ENCODE measurements at places on chromosomes 2 and 18.

DNA sequence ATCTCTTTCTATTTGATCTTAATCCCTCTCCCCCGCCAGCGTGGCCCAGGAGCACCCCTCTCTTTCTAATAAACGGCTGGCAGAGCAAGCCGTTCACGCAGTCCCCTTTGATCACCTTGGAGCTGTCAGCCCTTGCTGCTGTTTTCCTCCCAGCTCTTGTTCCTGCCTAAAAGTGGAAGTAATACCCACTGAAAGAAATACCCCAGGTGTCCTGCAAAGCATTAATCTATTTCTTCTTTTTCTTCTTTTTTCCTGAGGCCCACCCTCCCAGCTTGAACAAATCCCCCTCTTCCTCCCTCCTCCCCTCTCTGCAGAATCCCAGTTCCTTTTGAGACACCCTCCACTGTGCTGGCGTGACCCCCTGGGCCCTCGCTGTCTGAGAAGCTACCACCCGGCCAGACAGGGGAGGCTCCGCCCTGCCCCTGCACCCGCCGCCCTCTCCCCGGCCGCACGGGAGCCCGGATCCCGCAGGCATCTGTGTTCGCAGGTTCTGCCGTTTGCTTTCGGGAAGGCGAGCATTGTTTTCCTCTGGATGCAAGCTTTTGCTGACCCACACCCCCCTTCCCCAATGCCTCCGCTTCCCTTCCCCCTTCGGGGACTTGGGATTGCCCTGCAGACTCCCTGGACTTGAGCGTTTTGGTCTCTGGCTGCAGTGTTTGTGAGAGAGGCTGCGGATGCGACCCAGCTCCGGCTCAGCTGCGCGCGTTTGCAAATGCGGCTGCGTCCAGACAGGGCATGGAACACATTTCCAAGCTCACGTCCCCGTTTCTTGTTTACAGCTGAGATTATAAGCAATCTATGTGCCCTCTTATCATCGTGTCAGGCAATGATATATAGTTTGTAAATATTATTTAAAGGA is 631.5 kb downstream of the NYAP2 start:
- DNase-seq: peak; percentile 82

DNA sequence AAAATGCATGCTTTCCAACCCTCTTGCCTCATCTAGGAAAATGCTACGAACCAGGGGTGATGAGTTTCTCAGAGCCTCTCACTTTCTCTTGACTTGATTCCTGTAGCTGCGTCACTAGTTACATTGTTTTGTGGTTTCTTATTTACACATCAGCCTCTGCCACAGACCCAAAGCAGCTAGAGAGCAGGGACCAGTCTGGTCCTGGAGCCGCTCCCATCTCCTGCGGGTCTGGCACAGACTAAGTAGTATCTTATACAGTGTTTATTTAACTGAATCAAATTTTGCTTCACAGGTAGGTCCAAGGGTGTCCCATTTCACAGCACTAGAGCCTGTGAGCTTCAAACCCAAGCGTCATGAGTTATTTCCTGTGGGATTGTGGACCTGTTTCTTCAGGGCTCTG is 310.5 kb downstream of the MYCN start:
- DNase-seq: no peak

DNA sequence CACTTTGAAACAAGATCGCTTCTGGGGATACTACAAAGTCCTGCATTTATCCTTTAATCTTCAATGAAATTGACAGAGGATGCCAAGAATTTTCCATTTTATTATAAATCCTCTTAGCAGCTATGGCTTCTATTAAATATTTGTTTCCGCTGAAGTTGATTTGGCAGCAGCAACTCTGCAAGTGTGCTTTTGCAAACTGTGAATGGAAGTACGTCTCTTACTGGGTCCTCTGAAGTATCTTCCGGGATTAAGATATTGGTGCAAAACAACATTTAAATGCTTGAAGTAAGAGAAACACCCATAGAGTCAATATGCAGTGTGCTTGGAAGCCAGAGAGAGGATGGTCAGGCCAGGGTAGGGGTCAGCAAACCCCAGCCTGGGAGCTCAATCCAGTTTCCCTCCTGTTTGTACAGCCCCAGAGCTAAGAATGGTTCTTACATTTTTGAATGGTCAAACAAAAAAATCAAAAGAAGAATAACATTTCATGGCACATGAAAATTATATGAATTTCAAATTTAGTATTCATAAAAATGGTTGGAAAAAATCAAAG is 13.6 kb downstream of the CCDC68 start:
- DNase-seq: no peak

DNA sequence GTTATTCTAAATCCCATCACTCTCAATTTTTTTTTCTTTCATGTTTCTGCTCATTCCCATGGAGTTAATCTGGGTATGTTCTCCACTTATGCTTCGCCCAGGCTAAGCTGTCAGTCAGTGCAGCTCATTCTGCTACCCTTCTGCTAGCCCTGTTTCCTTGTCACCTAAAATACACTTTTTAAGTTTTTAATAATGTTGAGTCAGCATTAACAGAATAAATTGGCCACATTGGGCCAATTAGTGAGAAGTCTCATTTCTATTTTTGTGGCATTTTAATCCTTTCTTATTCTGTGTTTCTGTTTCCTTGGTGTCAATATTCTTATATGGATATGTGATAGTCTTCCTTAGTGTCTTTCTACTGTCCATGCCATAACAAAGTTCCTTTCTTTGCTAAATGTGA is 1126.2 kb downstream of the DPP10 start:
- no peak for DNase-seq

DNA sequence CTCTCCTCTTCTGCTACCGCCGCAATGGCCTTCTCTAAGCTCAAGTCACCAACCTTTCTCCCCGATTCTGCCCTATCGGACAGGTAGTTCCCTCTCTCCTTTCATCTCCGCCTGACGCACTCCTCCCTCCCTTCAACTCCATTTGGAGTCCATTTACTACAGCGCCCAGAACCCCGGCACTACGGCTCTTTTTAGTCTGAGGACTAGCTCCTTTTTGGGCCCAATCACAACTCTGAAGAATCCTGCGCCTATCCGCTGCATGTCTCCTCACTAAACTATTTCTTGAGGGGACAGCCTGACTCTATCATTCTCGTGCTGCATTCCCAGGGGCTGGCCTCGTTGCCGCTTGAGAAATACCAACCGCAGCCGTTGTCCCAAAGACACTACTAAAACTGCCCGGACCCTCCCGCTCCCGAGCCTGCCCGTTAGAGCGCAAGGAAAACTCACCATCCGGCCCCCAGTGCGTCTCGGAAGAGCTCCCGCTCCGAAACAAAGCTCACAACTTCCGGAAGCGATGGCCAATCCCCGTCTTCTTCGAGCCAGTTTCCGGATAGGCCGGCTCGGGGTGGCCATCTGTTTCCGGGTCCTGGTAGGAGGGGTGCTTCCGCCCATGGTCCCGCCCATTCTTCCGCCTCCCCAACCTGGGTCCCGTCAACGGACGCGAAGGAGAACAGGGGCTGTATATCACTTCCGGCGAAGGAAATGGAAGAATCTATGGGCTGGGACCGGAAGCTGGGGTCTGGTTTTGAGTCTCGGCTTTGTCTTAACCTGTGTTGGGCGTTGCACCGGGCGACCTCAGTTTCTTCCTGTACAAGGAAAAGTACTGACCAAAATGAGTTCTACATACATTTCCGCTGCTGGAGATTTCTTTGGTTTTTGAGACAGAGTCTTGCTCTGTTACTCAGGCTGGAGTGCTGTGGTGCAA is at the start of gene TPRKB:
Gene TPRKB (minus strand): TSS at position 491 of the 925 bp plus-strand sequence. CDS start 2,776 bp downstream, outside the sequence.
- DNase-seq: peak; percentile 98

DNA sequence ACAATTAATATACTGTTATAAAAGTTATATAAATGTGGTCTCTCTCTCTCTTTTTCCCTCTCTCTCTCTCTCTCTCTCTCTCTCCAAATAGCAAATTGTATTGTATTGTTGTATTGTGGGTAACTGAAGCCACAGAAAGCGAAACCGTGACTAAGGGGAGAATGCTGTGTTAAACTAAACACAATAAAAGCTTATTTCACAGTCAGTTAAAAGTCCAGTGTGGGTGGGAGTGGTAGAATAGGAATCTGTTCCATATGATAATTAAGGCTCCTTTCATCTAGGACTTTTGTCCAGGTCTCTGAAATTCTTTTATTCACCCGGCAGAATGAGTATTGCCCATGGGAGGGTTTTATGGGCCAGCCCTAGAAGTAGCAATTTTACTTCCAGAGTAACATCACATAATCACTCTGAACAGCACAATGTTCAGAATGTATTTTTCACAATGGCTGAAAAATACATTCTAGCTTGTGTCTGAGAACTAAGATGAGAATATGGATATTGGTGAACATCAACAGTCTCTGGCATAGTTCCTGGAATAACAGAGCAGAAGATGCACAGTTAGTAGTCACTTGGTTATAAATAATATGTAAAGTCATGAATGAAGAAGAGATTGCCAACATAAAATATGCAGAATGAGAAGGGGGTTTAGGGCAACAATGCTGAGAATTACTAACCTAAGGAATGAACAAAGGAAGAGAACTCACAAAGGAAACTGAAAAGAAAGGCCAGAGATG is 399.1 kb downstream of the PLCL1 start:
- DNase-seq: no peak

DNA sequence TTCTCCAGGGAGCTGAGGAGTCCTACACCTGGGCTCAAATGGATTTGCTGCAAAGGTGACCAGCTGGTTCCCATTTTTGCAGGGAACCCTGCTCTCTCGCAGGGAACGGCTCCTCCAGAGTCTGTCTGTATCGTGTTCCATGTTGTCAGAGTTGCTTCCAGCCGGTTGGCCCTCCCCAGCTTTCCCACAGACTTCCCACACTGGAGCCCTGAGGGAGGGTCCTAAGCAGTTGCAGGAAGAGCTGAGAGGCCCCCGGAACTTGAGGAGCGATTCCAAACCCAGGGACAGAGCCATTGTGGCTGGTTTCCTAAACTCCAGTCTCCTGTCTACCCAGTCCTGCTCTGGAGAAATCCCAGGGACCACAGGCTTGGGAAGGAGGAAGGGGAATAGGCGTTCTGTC is 121.7 kb upstream of the PPP1CB start:
- DNase-seq: no peak

GRCh38 chr2:42532397-42532796 is 36.0 kb upstream of the MTA3 start:
- no peak for DNase-seq

GRCh38 chr2:64866797-64867196 is 122.4 kb upstream of the SLC1A4 start:
- peak; percentile 98 for DNase-seq

- no peak for DNase-seq
Measured at GRCh38 chr2:8319219-8319618, 362.6 kb upstream of the ID2 start.

- DNase-seq: no peak
Measured at GRCh38 chr2:60808330-60808801, 52.3 kb downstream of the PAPOLG start.

- no peak for DNase-seq
Measured at GRCh38 chr2:72914206-72914559, 3.1 kb upstream of the EMX1 start.

DNA sequence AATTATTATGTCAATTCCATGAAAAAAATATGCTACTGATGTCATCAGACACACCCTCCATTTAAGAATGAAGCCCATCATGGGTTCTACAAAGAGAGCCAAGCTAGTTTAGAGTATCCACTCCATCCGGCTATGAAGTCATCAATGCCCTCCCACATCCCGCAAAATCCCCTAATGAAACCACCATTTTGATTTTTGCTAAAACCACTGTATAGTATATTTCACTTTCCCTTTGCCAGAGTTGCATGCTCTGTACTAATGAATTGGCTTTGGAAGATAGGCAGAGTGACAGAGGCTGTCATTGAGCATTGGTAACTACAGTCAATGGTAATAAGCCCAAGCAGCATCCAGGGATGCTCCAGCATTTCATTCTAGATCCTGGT is 118.6 kb downstream of the ANKRD44 start:
- DNase-seq: no peak

- no peak for DNase-seq
Measured at GRCh38 chr2:26679867-26680266, 12.7 kb upstream of the KCNK3 start.

DNA sequence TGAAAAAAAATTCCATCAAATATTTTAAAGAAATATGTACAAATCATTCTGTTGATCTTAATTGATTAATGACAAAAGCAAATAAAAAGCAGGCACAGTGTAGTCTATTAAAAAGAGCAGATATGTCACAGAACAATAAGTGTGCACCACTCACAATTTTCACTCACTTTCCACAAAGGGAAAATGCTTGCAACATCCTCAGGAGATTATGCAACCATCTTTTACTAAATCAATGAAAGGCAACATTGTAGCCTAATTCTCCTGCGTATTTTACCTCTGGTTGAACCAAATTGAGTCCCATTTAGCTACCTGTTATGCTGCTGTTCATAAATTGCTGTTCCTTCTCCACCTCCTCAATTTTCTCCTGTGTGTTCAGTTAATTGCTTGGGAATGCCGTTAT is 1346.8 kb upstream of the PIK3C3 start:
- DNase-seq: no peak

DNA sequence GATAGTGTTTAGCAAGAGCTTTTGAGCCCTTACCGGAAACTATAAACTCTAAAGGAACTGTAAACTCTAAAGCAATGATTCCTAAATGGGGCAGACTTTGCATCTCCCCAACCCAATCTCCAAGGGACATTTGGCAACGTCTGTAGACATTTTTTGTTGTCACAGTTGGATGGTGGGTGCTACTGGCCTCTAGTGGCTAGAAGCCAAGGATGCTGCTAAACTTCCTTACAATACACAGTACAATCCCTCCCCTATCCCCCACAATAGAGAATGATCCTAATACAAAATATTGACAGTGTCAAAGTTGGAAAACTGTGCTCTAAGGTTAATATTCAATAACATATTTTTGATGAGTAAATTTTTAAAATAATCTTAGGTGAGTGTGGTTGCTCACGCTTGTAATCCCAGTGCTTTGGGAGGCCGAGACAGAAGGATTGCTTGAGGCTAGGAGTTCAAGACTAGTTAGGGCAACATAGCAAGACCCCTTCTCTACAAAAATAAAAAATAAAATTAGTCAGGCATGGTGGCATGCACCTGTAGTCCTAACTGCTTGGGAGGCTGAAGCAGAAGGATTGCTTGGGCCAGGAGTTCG is 66.7 kb downstream of the PTPN4 start:
- DNase-seq: peak; percentile 40

- no peak for DNase-seq
Measured at GRCh38 chr2:32802877-32803276, 143.9 kb upstream of the LTBP1 start.

GRCh38 chr18:23165271-23166068 is 30.2 kb downstream of the CABLES1 start:
- DNase-seq: no peak

- DNase-seq: no peak
Measured at GRCh38 chr2:163717515-163717914, 18.3 kb downstream of the FIGN start.

GRCh38 chr2:52260904-52261303 is 1229.0 kb upstream of the NRXN1 start:
- peak; percentile 20 for DNase-seq

- DNase-seq: peak; percentile 72
Measured at GRCh38 chr2:42052702-42053481, 5.1 kb downstream of the PKDCC start.

- DNase-seq: no peak
Measured at GRCh38 chr2:50781646-50782045, 250.3 kb downstream of the NRXN1 start.
